NCI-H2081 treated with DMSO at 0.1 percent for 48 hours (cell line): ENCODE measurements at places on chromosomes 12 and 14.

- no peak for DNase-seq
Observed at GRCh38 chr12:9797722-9798619, 29.3 kb upstream of the KLRF1 start.

DNA sequence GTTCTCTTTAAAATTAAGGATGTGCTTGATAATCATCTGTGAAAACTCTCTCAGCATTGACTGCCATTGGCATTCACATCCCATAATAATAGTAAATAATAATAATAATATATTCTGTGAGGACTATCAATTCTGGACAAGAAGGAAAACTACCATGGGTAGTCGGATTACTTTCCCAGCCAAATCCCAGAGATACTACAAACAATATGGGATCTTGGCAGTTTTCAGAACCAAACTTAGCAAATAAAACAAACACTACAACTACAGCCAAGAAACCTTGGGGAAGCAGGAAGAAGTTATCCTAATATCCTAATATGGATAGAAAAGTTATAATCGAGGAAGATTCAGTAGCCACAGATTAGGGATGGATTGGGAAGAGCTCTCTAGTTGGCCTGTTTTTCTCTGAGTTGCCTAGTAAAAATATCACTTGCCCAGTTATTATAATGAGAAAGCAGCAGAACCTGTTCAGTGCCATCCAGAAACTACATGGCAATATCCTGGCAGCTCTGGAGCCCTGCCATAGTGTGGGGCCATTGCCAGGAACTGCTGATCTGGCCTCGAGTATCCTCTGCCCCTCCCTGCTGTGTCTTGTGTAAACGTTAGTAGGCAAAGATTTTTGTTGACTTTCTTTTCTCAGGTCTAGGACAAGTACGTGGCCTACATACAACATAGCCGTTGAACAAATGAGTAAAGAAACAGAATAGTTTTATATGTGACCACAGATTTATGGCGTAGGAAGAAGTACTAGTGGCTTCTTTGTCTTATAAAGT is 193.5 kb downstream of the SLC2A13 start:
- DNase-seq = no peak

GRCh38 chr12:108162207-108162606 is 33.1 kb downstream of the WSCD2 start:
- no peak for DNase-seq

DNA sequence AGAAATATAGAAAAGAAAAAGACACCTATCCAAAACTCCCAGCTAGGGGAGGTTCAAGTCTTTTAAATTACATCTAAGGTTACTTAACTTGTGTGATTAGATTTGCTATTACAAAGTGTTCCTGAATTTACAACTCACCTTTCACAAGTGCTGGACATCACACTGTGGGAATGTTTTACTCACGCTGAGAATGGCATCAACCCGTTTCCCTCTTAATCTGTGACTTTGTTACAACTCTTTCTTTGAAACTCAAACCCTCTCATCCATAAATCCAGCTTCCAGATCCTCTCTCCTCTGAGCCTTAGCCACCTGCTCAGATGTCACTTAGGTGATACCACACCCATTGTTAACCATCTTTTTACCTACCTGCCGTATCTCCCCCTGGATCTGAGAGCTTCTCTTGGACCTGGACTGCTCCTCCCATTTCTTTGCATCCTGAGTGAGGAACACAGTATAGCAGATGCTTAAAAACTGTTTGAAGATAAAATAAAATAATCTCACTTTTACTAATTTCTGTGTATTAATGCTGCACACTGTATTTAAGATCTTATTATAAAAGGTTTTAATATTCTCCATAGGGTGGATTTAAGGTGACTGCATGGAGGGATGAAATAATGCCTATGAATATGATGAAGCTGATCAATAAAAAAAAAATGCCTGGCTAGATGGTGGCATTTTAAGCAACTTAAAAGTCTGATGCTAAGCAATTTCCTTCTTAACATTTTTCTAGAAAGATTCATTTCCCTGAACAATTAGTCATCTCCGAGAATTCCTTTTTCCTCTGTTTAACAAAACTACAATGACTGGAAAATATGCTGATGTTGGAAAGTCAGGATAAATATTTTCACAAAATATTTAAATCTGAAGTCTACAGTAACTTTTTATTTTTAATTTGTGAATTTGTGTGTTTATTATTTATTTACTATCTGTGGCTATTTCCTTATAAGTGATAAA is 39.1 kb upstream of the NAP1L1 start:
- DNase-seq = no peak

GRCh38 chr14:34257505-34257904 is 204.5 kb downstream of the SPTSSA start:
- DNase-seq = no peak

GRCh38 chr14:103849151-103849886 is 1.9 kb upstream of the PPP1R13B start:
- DNase-seq = no peak

GRCh38 chr14:59215322-59215721 is 26.9 kb downstream of the DAAM1 start:
- no peak for DNase-seq
